Upper lobe of right lung (tissue), 1 donor: ENCODE measurements at places on chromosomes 16 and 17.

DNA sequence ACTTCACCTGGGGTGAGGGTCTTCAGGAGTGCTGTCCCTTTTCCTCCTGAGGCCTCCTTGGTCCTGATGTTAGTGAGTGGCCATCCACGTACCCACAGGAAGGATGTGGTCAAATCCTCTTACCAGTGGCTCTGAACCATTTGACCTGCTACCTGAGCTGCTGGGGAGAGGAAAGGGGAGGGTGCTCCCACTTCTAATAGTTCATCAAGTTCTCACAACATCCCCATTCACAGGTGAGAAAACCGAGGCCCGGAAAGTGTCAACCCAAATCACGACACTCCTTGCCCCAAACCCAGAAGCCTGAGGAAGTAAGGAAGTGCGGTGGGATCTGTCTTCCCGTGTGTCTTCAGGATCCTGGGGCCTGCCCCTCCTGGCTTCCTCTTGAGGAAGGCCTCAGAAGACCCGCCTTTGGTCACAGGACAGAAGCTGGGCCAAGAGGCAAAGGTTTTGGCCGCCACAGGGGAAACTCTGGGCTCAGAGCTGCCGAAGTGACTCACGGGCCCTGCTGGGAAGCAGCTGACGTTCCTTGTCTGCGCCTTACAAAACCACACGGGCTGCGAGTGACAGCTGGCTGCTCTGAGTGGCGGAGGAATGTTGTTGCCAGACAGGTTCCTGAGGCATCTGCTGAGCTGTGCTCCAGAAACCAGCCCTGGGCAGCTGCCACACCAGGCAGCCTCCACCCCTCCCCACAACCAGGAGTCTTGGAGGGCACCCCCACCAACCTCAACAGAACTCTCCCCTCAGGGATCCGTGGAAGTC, 13.9 kb upstream of the KIFC3 start:
- DNase-seq = peak; percentile 93
- H3K36me3 ChIP-seq = no peaks in the 10 kb centered on the region
- peaks cover 23% of the 10 kb centered on the region for H3K4me1 ChIP-seq
- H3K27ac ChIP-seq = peak overlapping the region; percentile 79
- no peaks in the 10 kb centered on the region for H3K27me3 ChIP-seq

- DNase-seq = peak; percentile 50
- H3K27ac ChIP-seq = peak overlapping the region; percentile 30
- H3K27me3 ChIP-seq = no peaks in the 10 kb centered on the region
- H3K4me3 ChIP-seq = peak overlapping the region; percentile 5
- H3K36me3 ChIP-seq = no peaks in the 10 kb centered on the region
- no peaks in the 10 kb centered on the region for H3K4me1 ChIP-seq
Measured at GRCh38 chr16:56279132-56279531, 87.8 kb downstream of the GNAO1 start.

- H3K4me3 ChIP-seq = no peak overlapping the region
- DNase-seq = peak; percentile 79
- H3K27ac ChIP-seq = peak overlapping the region; percentile 32
- H3K36me3 ChIP-seq = peaks cover 62% of the 10 kb centered on the region
- no peaks in the 10 kb centered on the region for H3K27me3 ChIP-seq
- peaks cover 32% of the 10 kb centered on the region for H3K4me1 ChIP-seq
Measured at GRCh38 chr16:10929853-10930754, 12.2 kb downstream of the DEXI start.

- peaks cover 6% of the 10 kb centered on the region for H3K4me1 ChIP-seq
- H3K36me3 ChIP-seq = no peaks in the 10 kb centered on the region
- DNase-seq = no peak
- peaks cover 17% of the 10 kb centered on the region for H3K27me3 ChIP-seq
Measured at GRCh38 chr17:42759982-42760651, 910 bp upstream of the RAMP2 start.

- H3K27ac ChIP-seq = no peak overlapping the region
- no peak overlapping the region for H3K4me3 ChIP-seq
- no peaks in the 10 kb centered on the region for H3K36me3 ChIP-seq
Measured at GRCh38 chr16:82672676-82673075, 45.9 kb downstream of the CDH13 start.

GRCh38 chr16:4686497-4687210, 6.7 kb upstream of the NUDT16L1 start:
- H3K4me3 ChIP-seq = no peak overlapping the region
- H3K36me3 ChIP-seq = peaks cover 68% of the 10 kb centered on the region
- peaks cover 8% of the 10 kb centered on the region for H3K4me1 ChIP-seq
- no peak for DNase-seq
- H3K27me3 ChIP-seq = no peaks in the 10 kb centered on the region

DNA sequence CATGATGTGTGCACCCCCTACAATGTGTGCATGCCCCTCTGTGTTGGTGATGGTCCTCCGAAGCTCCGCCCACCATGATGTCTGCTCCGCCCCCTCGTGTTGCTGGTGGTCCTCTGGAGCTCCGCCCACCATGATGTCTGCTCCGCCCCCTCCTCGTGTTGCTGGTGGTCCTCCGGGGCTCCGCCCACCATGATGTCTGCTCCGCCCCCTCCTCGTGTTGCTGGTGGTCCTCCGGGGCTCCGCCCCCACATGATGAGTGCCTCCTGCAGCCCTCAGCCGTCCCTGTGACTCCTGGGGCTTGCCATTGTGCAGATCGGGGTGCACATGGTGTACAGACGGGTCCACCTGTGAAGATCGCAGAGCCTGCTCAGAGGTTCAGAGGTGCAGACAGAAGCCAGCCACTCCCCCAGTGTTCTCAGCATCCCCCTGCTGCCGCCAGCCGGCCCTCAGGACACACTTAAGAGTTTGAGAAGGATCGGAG, 129.1 kb upstream of the CHMP6 start:
- H3K27me3 ChIP-seq = no peaks in the 10 kb centered on the region
- H3K4me3 ChIP-seq = no peak overlapping the region
- H3K4me1 ChIP-seq = peaks cover 6% of the 10 kb centered on the region
- no peak for DNase-seq
- no peak overlapping the region for H3K27ac ChIP-seq

DNA sequence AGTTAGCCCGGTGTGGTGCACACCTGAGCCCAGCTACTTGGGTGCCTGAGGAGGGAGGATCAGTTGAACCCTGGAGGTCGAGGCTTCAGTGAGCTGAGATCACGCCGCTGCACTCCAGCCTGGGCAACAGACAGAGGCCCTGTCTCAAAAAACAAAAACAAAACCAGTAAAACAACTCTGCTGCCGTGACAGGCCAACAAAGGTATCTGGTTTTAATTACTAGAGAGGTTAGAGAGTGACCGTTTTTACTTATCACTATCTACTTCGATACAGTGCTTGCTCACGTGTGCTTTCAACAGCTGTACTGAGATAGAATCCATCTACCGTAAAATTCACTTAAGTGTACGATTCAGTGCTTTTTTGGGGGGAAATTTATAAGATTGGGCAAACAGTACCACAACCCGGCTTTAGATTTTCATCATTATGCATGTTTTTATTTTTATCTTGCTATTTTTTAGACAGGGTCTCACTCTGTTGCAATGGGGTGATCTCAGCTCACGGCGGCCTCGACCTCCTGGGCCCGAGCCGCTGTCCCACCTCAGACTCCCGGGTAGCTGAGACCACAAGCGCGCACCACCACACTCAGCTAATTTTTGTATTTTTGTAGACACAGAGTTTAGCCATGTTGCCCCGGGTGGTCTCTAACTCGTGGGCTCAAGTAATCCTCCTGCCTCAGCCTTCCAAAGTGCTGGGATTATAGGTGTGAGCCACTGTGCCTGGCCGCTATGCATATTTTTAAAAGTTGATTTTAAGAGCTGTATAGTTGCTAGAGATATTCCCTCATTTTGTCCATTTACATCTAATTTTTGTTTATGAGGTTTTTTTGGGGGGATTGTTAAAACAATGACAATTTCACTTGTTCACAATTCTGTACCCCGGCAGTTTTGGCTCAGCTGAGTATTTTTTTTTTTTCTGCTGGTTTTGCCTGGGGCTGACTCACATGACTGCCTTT, 30.9 kb downstream of the SERPINF1 start:
- DNase-seq = no peak
- no peak overlapping the region for H3K27ac ChIP-seq
- H3K4me3 ChIP-seq = no peak overlapping the region
- H3K4me1 ChIP-seq = peaks cover 13% of the 10 kb centered on the region
- H3K36me3 ChIP-seq = peaks cover 1% of the 10 kb centered on the region
- H3K27me3 ChIP-seq = no peaks in the 10 kb centered on the region

- peak overlapping the region; percentile 84 for H3K27ac ChIP-seq
- H3K36me3 ChIP-seq = no peaks in the 10 kb centered on the region
- H3K4me1 ChIP-seq = peaks cover 50% of the 10 kb centered on the region
- H3K4me3 ChIP-seq = peak overlapping the region; percentile 8
Measured at GRCh38 chr17:50221864-50222545, 20.6 kb upstream of the COL1A1 start.

GRCh38 chr16:78399384-78399783, 299.9 kb downstream of the WWOX start:
- no peak overlapping the region for H3K27ac ChIP-seq
- no peaks in the 10 kb centered on the region for H3K4me1 ChIP-seq

DNA sequence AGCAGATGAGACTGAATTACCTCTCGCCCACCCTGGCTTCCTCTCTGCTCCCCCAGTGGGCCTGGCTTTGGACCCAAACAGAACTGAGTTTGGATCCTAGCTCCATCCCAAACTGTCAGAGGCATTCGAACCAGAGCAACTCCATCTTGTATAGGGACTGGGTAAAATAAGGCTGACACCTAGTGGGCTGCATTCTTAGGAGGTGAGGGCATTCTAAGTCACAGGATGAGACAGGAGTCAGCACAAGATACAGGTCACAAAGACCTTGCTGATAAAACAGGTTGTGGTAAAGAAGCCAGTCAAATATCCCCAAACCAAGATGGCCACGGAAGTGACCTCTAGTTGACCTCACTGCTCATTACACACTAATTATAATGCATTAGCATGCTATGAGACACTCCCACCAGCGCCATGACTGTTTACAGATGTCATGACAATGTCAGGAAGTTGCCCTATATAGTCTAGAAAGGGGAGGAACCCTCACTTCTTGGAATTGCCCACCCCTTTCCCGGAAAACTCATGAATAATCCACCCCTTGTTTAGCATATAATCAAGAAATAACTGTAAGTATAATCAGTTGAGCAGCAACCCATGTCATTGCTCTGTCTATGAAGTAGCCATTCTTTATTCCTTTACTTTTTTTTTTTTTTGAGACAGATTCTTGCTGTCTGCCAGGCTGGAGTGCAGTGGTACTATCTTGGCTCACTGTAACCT, 44.4 kb downstream of the LYRM1 start:
- H3K4me1 ChIP-seq = no peaks in the 10 kb centered on the region
- no peaks in the 10 kb centered on the region for H3K36me3 ChIP-seq
- H3K27me3 ChIP-seq = no peaks in the 10 kb centered on the region
- no peak overlapping the region for H3K27ac ChIP-seq
- DNase-seq = no peak
- H3K4me3 ChIP-seq = no peak overlapping the region

DNA sequence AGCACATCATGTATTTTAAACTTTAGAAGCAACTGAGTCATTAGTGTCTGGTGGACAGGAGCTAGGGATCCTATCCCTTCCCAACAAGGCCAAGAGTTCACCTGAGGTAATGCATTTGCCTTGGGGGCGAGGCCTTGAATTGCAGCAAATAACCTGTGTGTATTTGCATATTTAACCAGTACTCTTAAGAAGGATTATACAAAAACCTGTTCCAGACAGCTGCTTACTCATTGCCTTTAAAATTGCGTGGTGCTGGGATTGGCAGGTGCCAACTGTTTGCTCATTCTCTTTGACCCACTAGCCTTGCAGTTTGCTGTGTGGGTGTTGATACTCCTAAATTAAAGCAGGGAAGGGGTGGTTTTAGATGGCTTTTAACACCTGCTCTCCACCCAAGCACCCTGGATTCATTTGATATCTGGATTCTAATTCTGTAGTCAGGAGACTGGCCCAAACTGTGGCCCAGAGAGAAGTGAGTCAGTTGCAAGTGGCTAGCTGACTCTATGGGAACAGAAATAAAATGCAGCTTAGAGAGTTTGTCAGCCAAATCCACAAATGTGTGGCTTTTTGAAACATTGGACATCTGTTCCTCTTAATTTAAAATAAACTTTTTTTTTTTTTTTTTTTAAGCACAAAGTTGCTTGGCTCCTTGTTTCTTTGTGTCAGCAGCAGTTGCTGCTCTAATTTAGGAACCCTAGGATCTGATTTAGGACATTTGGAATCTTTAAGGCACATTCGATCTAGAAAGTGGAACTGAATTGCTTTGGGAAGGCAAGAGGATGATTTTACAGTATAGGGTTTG, 46.9 kb downstream of the TUBD1 start:
- H3K27ac ChIP-seq = peak overlapping the region; percentile 98
- no peaks in the 10 kb centered on the region for H3K27me3 ChIP-seq
- H3K36me3 ChIP-seq = no peaks in the 10 kb centered on the region
- H3K4me3 ChIP-seq = no peak overlapping the region
- DNase-seq = no peak

DNA sequence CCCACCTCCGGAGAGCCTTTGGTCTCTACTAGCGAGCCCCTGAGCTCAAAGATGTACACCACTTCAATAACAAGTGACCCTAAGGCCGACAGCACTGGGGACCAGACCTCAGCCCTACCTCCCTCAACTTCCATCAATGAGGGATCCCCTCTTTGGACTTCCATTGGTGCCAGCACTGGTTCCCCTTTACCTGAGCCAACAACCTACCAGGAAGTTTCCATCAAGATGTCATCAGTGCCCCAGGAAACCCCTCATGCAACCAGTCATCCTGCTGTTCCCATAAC, 702 bp downstream of the SPN start:
- no peaks in the 10 kb centered on the region for H3K4me1 ChIP-seq
- no peak for DNase-seq
- no peaks in the 10 kb centered on the region for H3K36me3 ChIP-seq
- H3K4me3 ChIP-seq = peak overlapping the region; percentile 51

GRCh38 chr16:7304958-7305357, 27.7 kb upstream of the RBFOX1 start:
- no peak overlapping the region for H3K4me3 ChIP-seq
- no peaks in the 10 kb centered on the region for H3K36me3 ChIP-seq
- H3K27me3 ChIP-seq = peaks cover 38% of the 10 kb centered on the region
- H3K4me1 ChIP-seq = peaks cover 5% of the 10 kb centered on the region

DNA sequence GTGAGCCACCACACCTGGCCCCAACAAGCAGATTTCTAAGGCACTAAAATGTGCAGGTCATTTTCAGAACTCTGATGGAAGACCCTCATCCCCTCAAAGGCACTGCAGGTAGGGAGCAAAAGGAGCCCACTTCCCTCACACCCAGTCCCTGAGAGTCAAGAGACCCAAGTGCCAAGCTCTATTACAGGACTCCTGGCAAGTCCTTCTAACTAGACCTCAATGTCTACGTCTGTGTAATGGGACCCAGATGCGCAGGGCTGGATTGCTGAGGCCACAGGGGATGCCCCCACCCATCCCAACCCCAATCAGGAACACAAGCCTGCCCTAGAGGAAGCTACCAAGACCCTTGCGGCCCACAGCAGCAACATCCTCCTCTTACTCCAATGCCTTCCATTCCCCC, 2.7 kb downstream of the PLLP start:
- no peak for DNase-seq
- H3K4me3 ChIP-seq = no peak overlapping the region
- no peak overlapping the region for H3K27ac ChIP-seq
- peaks cover 20% of the 10 kb centered on the region for H3K4me1 ChIP-seq
- peaks cover 21% of the 10 kb centered on the region for H3K27me3 ChIP-seq

DNA sequence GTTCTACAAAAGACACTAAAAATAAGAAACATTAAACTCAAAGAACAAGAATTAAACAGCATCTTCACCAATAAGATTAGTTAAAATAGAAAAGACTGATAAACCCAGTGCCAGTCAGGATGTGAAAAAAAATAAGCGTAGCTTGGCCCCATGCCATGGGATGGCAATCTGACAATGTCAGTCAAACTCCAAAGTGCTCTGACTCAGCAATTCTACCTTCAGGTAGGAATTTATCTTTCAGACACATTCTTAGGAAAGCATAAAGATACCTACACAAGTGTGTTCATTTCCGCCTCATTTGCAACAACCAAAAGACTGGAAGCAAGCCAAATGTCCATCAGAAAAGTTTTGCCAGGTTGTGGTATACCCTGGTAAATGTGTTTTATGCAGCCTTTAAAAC, 9.1 kb upstream of the MPO start:
- H3K4me3 ChIP-seq = no peak overlapping the region
- H3K4me1 ChIP-seq = no peaks in the 10 kb centered on the region
- H3K27ac ChIP-seq = no peak overlapping the region
- no peaks in the 10 kb centered on the region for H3K36me3 ChIP-seq
- H3K27me3 ChIP-seq = peaks cover 8% of the 10 kb centered on the region
